NCI-H460 (cell line): ENCODE measurements at places on chromosomes 4 and X.

GRCh38 chr4:128068918-128069317, 7.8 kb downstream of the LARP1B start:
- DNase-seq, result no peak

- no peak for DNase-seq
Measured at GRCh38 chr4:15003401-15003890, 1.2 kb downstream of the CPEB2 start.

- DNase-seq, result no peak
Measured at GRCh38 chr4:3521621-3522325, 10.4 kb downstream of the LRPAP1 start.

- DNase-seq, result no peak
Measured at GRCh38 chr4:76058302-76058701, 16.2 kb upstream of the ART3 start.

DNA sequence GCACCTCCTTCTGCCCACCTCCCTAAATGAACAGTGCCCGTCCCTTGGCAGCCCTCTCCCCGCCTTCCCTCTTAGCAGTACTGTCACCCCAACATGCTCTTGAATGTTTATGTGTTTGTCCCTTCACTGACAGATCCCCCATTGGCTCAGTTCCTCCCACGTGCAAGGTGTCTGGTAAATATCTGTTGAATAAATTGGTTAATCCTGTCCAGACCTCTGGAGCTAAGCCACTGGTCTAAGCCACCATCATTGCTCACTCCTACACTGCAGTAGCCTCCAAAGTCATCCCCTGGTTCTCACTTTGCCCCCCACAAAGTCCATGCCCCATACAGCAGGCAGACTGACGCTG, 26.1 kb upstream of the MAN2B2 start:
- no peak for DNase-seq

GRCh38 chr4:74114234-74114633, 15.2 kb upstream of the CXCL2 start:
- DNase-seq, result no peak
